ENCODE measurements at places on chromosomes 7 and 10.

GRCh38 chr7:43658718-43659548 lies 70.4 kb downstream of the COA1 start:
- DNase-seq, result no peak

GRCh38 chr7:117229350-117229749 lies 93.5 kb downstream of the WNT2 start:
- no peak for DNase-seq

GRCh38 chr10:13956826-13957225 lies 370.1 kb downstream of the PRPF18 start:
- no peak for DNase-seq

DNA sequence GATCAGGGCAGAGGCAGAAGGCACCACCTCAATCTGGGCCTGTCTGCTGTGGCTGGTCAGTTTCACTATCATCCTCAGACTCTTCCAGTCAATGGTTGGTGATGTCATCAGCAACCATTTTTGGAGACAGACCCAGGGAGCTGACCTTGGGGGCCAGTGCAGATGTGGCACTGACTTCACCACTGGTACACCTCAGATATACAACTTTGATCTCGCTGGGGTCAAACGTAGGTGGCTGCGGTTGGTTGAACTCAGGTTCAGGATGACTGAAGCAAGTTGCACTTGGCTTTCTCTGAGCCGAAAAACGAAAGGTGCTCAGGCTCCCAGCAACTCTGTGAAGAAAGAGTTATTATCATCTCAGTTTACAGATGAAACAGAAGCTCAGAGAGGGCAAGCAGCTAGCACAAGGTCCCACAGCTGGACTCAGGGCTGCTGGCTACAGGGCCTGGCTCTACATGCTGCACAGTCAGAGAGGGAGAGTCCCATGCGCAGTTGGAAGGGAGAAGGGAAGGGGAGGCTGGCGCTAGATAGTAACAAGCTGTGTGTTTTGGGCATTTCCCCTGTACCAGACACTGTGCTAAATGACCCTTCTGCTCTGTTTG lies 27.2 kb downstream of the ANKRD16 start:
- no peak for DNase-seq

- DNase-seq, result no peak
Observed at GRCh38 chr7:80385508-80385907, 126.4 kb downstream of the GNAT3 start.

GRCh38 chr7:47046949-47047348 lies 535.0 kb downstream of the TNS3 start:
- DNase-seq, result no peak

GRCh38 chr10:77626266-77626935 lies 11.2 kb downstream of the KCNMA1 start:
- no peak for DNase-seq

- no peak for DNase-seq
Observed at GRCh38 chr7:887488-887820, 11.1 kb downstream of the GET4 start.

GRCh38 chr10:26573674-26574073 lies 123.8 kb upstream of the PDSS1 start:
- no peak for DNase-seq

DNA sequence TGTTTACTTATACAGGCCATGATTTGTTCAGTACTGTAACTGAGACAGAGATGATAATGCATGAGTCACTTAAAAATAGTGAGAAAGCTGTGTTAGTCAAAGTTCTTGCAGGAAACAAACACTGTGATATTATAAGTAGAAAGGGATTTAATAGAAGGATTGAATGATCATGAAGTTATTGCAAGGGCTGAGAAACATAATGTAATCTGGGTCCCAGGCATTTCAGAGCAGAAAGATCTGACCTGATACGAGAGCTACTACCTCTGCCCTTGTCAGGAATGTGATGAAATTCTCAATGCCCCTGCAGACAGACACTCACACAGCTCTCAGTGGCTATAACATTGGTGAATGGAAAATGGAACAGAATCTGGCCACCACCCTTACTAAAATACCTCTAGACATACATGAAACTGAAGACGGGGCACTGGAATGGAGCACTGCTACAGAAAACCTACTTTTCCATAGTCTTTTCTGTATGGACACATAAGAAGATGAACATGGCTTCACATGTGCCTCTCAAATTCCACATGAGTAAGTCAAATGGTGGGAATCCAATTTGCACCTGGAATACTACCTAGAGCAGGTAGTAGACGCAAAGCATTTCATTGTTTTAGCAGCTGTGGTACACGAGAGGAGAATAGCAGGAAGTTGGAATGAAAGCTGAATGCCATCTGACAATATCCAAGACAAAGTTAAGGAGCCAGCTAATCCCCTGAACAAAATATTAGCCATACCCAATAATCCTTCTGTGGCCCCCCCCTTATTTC lies 19.1 kb upstream of the VWDE start:
- no peak for DNase-seq

DNA sequence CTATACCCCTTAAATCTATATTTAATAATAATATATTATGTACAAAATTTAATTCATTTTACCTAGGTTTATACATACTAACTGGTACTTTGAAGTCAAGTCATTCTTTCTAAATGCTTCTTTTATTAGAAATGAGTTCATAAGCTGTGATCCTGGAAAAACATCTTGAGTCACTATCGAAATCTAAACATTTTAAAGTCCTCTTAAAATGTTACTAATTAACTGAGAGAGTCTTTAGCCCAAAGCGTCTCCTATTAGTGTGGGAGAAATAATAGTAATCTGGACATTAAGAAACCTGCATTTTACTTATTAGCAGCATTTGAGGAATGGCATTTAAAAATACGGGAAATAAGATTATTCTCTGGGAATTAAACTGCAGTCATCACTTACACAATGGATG lies 142.7 kb downstream of the CTNNA3 start:
- DNase-seq, result no peak

GRCh38 chr10:506451-507354 lies 182.8 kb downstream of the DIP2C start:
- no peak for DNase-seq

DNA sequence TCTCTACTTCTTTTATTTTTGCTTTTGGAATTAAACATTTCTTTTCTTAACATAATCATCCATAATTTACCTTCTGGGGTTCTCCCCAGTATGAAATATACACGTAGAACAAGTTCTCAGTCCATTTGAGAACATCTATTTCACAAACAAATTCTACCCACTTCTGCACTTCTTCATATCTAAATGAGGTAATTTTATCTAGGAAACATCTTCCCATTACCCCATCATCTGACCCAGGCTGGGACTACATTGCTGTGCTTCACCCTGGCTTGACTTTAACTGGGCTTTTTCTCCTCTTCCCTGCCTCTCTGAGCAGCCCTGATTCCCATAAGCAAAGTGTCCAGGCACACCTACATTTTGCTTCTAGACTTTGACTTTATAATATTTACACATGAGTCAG lies 43.3 kb upstream of the AMPH start:
- DNase-seq, result no peak

DNA sequence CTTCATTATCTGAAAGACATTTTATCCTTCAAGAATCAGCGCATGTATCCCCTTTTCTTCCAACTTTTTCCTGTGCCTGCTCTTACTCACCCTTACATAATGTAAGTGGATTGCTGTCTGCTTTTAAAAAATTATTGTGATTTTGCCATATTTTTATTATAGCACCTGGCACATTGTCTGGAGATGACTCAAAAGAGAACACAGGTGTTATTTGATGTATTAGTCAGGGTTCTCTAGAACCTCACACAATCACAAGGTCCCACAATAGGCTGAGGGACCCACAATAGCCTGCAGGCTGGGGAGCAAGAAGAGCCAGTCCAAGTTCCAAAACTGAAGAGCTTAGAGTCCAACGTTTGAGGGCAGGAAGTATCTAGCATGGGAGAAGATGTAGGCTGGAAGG lies 390.0 kb downstream of the EXOC4 start:
- no peak for DNase-seq

- DNase-seq, result no peak
Observed at GRCh38 chr7:37421861-37422500, 26.7 kb downstream of the ELMO1 start.

GRCh38 chr7:12067156-12067831 lies 143.8 kb upstream of the TMEM106B start:
- peak; percentile 29 for DNase-seq

DNA sequence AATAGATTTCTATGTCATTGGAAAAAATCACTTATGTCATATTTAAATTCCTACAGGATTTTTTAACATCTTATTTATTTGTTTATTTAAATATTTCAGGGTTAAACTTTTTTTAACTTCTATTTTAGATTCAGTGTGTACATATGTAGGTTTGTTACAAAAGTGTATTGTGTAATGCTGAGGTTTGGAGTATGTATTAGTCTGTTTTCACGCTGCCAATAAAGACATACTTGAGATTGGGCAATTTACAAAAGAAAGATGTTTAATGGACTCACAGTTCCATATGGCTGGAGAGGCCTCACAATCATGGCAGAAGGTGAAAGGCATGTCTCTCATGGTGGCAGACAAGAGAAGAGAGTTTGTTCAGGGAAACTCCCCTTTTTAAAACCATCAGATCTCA lies 65.4 kb downstream of the MGAM2 start:
- no peak for DNase-seq

DNA sequence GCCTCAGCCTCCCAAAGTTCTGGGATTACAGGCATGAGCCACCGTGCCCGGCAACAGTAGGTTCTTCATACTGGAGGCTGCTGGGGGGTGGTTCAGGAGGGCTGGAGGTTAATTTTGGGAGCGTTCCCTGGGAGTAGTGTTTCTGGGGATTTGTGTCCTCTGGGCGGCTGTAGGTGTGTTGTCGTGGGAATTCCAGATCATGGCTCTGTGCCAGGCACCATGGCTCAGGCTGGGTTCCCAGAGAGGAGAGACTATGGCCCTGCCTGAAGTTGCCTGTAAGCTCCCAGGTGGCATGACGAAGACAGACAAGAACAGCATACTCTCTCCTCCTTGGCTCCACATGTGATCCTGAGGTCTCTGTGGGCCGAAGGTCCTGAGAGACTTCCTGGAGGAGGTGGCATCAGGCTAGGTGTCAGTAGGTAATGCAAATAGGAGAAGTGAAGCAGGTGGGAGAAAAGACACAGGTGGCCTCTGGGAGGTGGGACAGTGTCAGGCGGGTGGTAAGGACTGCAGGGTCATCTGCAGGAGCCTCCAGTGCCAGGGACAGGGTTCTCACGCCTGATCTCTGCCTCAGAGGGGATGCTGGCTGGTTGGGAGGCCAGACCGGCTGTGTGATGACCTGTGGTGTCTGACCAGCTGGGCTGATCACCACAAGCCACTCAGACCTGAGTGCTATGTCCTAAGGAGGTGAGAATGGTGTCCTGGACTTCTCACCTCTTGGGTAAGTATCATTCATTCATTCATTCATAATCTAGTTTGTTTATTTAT lies 18.7 kb downstream of the CLIP2 start:
- DNase-seq, result no peak

- no peak for DNase-seq
Observed at GRCh38 chr10:98425511-98426352, 10.8 kb upstream of the PYROXD2 start.

DNA sequence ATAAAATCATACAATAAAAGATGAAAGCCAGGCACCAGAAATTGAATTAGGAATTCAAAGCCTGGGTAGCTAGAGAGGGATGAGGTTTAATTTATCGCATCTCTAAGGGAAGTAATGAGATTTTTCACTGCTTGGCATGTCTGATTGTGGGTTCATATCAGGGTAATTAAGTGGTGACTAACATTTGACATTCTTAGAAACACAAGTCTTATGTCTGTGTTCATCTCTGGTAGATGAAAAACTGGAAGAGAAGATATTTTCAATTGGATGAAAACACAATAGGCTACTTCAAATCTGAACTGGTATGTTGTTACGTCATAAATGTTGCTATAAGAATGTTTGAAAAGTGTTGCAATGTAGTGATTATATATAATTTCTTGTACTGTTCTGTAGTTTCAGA lies 36.8 kb upstream of the ARMS2 start:
- DNase-seq, result no peak

DNA sequence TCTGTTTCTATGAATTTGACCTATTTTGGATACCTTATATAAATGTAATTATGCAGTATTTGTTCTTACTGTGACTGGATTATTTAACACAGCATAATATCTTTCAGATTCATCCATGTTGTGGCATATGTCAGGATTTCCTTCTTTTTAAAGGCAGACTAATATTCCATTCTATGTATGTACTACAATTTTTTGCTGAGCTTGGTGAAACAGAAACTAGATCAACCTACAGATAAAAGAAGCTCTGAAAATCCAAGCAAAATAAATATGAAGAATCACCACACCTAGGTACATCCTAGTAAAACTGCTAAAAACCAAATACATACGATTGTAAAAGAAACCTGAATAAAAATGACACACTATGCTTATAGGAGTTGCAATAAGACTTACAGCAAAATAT lies 300.5 kb downstream of the HTR7 start:
- no peak for DNase-seq

GRCh38 chr10:11846542-11846941 lies 23.4 kb downstream of the PROSER2 start:
- DNase-seq, result no peak

DNA sequence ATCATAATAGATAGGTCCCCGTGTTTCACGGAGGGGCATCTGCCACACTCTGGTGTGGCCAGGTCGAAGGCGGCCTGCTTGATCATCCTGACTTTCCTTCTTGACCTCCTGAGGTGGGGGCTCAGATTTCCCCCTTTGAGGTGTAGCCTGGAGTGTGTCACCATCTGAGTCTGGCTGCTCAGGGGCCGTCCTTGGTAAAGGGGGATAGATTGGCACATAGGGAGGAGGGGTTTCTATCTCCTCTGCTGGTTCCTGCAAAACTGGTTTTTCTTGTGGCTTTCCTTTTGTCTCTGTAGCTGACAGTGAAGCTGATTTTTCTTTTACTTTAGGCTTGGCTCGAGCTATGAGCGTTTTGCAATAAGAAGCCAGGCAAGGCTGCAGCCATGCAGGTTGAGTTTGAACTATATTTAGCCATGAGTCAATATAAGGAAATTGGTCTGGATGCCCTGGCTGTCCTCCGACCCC lies 7.1 kb upstream of the ZNF117 start:
- no peak for DNase-seq

DNA sequence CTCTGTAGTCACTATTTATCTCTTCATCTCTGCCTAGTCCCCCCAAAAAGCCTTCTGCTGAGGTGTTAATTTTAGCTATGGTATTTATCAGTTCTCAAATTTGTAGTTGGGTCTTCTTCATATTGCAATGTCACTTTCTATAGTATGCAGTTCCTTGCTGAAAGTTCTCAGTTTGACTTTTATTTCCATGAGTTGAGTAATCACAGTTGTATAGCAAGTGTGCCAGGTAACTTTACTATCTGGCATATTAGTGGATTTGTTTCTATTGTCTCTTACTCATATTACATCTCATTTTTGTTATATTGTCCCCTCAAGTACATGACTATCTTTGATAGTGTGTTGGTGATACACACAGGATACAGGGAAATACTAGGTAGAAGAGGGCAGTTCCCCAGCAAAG lies 152.8 kb downstream of the CUBN start:
- DNase-seq, result no peak

DNA sequence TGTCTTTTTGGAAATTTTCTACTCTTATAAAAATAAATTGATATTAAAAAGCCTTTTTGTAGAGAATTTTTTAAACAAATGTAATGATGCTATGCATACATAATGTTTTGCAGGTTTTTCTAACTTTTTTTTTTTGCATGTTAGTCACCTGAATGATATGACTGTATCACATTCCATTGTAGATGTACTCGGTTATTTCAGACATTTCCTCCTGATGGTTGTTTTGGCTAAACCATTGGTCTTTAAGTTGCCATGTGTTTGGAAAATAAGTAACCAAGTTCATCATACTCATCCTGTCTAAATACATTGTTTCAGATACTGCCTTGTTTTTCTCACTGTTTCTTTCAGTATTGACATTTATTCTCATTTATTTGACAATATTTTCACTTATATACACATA lies 25.8 kb downstream of the NHLRC2 start:
- no peak for DNase-seq

All from activated effector memory CD4-positive, alpha-beta T cell treated with Interleukin-2 at 50 U/mL for 16 hours (primary cell).